ENCODE measurements at places on chromosomes 6 and 20. TPM values are rescaled to one million over a fixed set of nuclear protein-coding genes. Genes with fewer than 3 reads are reported as not detected.

DNA sequence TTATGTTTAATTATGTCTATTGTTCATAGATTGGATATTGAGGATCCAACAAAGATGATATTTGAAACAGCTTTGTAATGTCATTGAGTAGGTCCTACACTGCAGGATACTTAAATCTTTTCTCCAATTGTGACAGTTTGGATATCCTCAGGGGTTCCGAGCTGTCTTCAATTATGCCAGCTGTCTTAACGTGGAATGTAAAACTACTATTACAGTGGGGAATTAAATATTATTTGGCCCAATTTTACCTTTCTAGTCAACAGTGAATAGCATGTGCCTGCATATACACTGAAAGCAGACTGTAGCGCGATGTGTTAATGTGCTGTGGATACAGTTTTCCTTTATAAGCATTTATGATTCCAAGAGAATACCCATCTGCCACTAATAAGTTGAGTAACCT, 156.9 kb downstream of the GRIK2 start:
- DNase-seq: peak; percentile 73

- DNase-seq: no peak
Measured at GRCh38 chr20:17560344-17561074, 9.4 kb upstream of the DSTN start.

NKX2-4 gene
- total RNA-seq: not detected

GRCh38 chr6:109052852-109053251, 41.8 kb downstream of the SESN1 start:
- DNase-seq: no peak

BMP5 gene
- total RNA-seq: not detected

DNA sequence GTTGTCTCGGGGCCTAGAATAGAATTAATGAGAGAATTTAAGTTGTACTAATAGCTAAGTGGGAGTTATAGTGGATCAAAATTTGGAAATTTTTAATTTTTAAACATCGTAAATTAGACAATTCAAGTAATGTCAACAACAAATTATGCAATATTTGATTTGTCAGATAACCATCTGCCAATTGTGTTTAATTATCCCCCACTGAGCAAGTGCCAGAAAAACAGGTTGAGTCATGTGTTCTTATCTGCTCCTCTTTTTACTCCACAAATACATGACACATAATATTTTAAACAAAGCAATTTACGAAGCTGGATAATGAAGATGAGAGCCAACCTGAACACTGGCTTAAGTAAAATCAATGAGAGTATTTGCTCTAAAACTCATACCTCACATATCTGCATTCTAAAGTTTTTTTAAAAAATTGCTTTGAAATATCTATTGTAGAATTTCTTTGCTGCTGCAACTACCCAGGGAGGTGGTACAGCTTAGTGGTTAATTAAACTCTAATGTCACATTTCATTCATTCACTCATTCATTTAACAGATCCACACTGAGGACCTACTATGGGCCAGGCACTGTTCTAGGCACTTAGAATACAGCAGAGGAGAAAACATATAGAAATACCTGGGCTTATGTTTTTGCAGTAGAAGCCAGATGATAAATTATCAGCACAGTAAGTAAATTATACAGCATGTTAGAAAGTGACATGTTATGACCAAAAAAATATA, 57.1 kb upstream of the MAP7 start:
- DNase-seq: no peak

OVOL2 gene
- total RNA-seq: not detected

- DNase-seq: no peak
Measured at GRCh38 chr20:9031991-9032390, 36.9 kb upstream of the PLCB4 start.

DNA sequence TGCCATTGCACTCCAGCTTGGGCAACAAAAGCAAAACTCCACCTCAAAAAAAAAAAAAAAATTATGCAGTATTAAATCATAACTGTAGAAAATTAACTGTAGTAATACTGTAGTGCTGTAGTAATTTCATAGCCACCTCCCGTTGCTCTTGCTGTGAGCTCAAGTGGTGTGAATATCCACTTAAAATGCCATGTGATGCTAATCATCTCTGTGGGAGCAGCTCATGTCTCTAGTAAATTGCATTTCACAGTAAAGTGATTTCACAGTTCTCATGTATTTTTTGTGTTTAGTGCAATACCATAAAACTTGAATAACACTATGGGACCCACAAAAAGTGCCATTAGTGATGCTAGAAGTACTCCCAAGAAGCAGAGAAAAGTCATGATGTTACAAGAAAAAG, 14.4 kb upstream of the FAM217A start:
- no peak for DNase-seq

DNA sequence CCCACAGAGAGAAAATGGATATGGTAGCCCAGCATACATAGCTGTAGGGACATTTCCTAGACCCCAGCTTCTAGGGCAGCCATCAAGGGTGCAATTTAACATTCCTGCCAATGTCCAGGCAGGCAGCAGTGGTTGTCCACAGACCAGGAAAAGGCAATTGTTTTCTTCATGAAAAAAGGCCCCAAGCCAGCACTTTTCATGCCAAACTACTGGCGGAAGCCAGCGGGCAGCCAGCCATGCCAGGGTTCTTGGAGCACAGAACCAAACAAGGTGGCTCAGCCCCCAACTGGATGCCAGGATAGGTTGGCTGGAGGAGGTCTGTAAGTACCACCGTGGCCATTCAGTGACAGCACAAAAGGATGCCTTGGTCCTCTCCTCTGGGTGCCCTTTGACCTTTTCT, 94.6 kb downstream of the BANF2 start:
- DNase-seq: peak; percentile 21

OPRM1 gene
- total RNA-seq: not detected

CTAGE9 gene
- total RNA-seq: not detected

CDH4 gene
- total RNA-seq: 8.8 TPM

DNA sequence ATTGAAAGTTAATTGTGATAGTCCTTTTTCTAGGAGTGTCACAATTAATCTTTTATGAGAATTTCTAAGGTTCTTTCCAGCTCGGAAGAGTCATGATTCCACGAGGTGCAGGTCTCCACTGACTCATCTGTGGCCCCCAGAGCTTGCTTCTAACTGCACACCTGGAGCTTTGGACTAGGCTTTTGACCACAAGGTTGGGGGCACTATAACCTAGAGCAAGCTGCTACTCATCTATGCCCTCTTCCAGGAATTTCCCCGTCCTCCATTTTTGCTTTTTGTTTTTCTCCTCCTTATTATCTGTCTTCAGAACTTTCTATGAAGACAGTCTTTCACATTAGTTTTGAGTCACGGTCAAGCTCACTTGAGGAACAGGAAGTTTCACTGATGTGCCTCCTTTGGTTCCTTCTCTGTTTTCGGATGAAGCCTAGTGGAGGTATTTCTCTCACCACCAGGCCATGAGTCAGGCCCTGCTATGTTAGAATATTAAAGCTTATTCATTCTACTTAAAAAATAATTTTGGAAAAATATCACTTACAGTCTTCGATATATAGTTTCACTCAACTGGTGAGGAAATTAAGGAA, 119.2 kb upstream of the INSM1 start:
- DNase-seq: no peak

DNA sequence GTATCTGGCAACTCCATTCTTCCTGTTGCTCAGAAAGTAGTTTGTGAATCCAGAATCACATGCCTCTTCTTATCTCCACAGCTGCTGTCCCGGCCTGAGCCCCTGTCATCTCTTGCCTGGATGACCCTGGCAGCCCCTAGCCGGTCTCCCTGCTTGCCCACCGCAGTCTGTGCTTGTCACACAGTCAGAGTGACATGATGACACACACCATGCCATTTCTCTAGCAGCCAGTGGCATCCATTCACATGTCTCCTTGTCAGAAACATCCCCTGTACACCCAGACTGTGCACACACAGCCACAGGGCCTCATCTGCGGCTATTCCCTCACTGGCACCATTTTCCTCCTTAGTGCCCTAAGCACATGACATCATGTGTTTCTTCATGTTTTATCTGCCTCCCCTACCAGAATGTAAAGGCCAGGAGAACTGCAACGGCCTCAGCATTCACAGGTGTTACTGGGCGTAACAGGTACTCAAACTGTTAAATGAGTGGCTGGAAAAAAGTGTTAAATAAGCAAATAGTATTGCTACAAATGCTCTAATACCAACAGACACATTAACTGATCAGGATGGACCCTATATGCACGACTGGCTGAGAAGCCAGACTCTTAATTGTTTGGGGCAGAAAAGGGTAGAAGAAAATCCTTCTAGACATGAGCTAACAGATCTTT, 9.6 kb downstream of the ABHD12 start:
- DNase-seq: no peak

GRCh38 chr6:121338366-121338765, 4.1 kb upstream of the TBC1D32 start:
- no peak for DNase-seq

- DNase-seq: no peak
Measured at GRCh38 chr20:62776692-62777527, 19.4 kb upstream of the MRGBP start.

BTN1A1 gene
- 0.06 TPM for total RNA-seq

EDN1 gene
- total RNA-seq: 0.49 TPM

NEURL2 gene
- total RNA-seq: 7.0 TPM

GRCh38 chr20:50843331-50844276, 48.7 kb downstream of the BCAS4 start:
- DNase-seq: no peak

PSORS1C2 gene
- not detected for total RNA-seq

DNA sequence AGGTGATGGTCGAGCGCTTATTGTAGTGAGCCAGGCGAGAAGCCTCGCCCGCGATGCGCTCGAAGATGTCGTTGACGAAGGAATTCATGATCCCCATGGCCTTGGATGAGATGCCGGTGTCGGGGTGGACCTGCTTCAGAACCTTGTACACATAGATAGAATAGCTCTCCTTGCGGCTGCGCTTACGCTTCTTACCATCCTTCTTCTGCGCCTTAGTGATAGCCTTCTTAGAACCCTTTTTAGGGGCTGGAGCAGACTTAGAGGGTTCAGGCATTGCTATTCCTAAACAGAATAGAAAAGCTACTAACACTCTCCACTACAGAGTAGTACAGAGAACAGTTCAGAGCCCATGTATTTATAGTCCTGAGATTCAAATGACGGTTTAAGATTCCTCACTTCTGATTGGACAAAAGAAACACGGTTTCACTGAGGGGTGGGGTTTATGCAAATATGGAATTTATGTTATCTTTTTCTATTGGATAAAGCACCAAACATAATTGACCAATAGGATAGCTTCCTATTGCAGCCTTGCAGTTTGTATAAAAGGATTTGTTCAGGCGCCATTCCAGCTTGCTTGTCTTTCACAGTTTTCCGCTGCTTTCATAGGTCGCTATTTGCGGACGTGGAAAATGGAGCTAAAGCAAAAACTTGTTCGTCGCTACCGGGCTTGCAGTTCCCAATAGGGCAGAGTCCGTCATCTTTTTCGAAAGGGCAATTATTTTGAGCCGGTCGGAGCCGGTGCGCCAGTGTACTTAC, 43.7 kb upstream of the HFE start:
- DNase-seq: peak; percentile 99

GPR6 gene
- total RNA-seq: not detected

- DNase-seq: peak; percentile 66
Measured at GRCh38 chr6:147205690-147206600, 1.7 kb downstream of the STXBP5 start.

GRCh38 chr20:17843246-17844132, 125.1 kb downstream of the SNX5 start:
- DNase-seq: no peak

C6orf15 gene
- total RNA-seq: not detected

GRCh38 chr6:4074478-4075235, 4.3 kb downstream of the FAM217A start:
- DNase-seq: no peak

OR12D3 gene
- not detected for total RNA-seq

SLC44A4 gene
- total RNA-seq: 0.18 TPM

DNA sequence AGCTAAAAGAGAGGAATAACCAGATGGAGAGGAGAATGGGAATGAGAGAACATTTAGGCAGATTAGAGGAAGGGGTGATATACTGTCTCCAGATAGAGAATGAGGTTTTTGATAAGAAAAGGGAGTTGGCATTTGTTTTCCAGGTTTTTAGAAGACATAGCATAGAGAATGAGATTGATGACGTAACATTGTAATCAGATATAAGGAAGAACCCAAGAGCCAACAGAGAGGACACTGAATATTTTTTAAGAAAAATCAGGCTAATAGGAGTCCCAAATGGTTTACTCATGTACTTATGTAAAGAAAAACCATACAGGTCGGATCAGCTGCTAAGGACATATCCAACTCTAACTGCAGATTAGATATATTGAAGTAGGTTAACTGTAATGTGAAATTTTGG, 112.9 kb downstream of the TBC1D7 start:
- no peak for DNase-seq

- DNase-seq: no peak
Measured at GRCh38 chr6:72972579-72972978, 252.7 kb downstream of the KHDC1L start.

- no peak for DNase-seq
Measured at GRCh38 chr20:19937651-19938420, 79.3 kb upstream of the NAA20 start.

GRCh38 chr6:13251242-13251641, 77.1 kb downstream of the TBC1D7 start:
- no peak for DNase-seq

SYNDIG1 gene
- total RNA-seq: not detected

- DNase-seq: no peak
Measured at GRCh38 chr6:21616005-21616404, 22.5 kb downstream of the SOX4 start.

DNA sequence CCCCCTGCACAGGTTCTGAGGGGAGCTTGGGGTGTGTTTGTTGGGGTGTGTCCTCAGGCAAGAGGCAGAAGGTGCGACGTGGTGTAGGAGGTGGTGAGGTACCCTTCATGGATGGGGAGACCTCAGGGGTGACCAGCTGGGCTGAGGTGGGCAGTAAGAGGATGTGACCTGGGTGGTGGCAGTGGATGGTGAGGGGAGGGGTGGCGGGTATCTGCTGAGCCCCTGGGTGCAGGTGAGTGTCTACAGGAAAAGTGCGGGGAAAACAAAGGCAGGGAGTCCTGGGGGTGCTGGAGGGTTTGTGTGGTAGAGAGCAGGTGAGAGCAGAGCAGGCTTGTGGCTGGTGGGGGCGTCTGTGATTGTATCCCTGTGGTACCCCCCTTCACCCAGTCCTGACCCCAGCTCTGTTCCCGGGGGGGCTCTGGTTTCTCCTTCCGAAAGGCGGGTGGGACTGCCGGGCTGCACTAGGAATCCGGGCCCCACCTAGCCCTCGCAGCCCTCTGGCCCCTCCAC, 631 bp downstream of the RAET1L start:
- no peak for DNase-seq

DNA sequence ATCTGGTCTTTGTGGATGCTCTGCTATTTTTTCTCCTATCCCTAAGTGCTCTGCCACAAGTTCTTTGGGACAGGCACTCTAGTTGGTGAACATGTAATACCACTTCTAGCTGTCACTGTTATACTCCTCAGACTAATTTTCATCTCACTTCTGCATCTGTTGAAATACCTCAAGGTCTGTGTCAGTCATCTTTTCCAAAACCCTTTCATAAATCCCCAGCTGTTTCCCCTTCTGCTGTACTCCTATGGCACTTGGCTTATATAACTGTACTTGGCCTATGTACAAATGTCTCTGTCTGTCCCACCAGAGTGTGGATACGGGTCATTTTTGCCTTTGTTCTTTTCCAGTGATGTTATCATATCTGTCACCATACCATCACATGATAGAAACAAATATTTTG, 124.2 kb downstream of the FHL5 start:
- no peak for DNase-seq
